ENCODE measurements at places on chromosomes 7 and 10. TPM values are rescaled to one million over a fixed set of nuclear protein-coding genes. Genes with fewer than 3 reads are reported as not detected.

- no peak for DNase-seq
Observed at GRCh38 chr7:129800901-129801300, 151.9 kb downstream of the UBE2H start.

DNA sequence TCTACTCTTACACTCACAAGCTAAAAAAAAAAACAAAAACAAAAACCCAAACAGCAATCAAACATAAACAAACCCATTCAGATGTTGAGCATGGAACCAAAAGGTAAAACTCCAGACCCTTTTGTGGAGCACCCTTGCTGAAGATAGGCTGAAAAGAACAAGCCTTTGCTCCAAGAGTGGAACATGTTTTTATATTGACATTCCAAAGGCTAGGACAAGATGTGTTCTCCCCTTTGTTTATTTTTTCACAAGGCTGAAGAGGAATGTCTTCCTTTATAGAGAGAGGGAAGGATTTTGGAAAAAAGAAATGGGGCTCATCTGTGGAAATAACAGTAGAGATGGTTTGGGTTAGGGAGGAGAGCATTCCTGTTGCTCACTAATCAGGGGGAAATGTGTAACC lies 87.2 kb upstream of the ELMO1 start:
- DNase-seq, result no peak

DNA sequence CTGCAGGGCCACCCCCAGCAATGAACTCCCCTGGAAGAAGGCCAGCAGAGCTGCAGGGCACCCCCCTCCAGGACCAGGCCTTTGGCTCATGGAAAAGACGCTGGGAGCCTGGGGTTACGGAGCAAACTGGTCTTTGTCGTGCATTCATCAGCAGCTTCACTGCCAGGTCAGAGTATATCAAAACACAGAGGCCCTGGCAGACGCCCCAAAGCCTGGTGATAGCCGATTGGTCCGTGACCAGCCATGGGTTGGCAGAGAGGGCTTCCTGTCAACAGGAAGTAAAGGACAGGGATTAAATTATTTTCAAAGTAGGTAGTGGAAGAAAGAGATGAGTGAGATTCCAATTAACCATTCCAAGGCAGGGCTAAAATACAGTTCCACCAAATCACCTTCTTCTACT lies 9.0 kb downstream of the PRKAG2 start:
- DNase-seq, result no peak

Gene RELN
- total RNA-seq, result 7.5 TPM

- no peak for DNase-seq
Observed at GRCh38 chr10:9608602-9609001, 1409.1 kb upstream of the CELF2 start.

GRCh38 chr7:149228831-149229471 lies 10.5 kb upstream of the ZNF212 start:
- no peak for DNase-seq

DNA sequence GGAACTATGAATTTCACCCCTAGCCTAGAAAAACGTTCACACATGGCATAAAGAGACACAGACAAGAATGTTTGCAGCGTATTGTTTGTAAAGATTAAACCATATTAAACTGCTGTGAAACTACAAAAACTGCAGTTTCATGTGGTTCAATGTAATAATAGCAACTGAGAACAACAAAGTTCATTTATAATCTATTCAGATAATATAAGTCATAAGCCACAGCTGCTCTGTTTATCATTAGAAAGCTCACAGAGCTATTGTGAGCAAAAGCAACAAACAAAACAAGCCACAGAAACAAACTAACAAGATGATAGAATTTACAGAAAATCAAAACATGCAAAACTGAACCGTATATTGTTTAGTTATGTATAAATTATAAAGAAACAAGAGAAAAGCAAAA lies 113.5 kb downstream of the AHR start:
- DNase-seq, result no peak

Gene SH2D4B
- total RNA-seq, result not detected

DNA sequence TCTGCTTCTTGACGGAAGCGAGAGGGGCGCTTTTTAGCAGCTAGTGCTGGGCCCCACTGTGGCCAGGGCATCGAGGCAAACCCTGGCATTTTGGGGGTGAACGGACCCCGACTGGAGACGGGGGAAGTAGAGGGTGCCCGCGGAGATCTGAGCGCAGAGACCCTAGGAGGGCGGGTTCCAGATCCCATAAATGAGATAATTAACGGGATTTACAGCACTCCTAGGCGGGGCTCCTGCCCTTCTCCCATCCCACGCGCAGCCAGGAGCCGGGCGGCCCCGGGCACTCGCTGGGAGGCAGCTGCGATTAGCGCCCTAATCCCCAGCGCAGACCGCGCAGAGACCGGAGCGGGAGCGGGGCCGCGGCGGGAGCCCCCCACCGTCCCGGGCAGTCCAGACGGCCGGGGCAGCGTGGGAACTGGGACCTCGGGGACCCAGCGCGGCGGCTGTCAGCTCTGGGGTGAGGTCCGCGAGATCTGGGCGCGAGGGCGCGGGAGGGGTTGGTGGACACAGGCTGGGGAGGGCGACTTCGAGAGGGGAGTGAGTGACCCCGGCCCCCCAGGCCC lies 735 bp downstream of the JCAD start:
- no peak for DNase-seq

DNA sequence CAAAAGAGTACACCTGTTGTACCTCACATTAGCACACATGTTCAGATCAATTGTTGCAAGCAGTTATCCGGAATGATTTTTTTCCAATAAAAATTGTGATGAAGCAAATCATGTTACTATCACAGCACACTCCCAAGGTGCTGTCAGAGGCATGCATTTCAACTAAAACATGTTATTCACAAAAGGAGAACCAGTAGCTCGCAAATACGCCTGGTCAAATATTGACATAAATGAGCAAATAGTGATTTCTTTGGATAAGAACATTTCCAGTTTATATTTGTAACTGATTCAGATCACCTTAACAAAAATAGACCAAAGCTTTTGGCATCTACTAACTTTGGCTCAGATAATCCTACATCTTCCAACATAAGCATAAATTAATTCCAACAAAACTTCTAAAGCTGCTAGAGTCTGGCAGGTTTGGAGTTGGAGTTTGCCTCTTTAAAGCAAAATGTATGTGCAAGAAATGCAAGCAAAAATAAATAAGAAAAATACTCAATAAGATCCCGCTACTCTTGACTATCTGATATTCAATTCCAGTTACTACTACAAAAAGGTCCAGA lies 208.0 kb downstream of the SFMBT2 start:
- no peak for DNase-seq

DNA sequence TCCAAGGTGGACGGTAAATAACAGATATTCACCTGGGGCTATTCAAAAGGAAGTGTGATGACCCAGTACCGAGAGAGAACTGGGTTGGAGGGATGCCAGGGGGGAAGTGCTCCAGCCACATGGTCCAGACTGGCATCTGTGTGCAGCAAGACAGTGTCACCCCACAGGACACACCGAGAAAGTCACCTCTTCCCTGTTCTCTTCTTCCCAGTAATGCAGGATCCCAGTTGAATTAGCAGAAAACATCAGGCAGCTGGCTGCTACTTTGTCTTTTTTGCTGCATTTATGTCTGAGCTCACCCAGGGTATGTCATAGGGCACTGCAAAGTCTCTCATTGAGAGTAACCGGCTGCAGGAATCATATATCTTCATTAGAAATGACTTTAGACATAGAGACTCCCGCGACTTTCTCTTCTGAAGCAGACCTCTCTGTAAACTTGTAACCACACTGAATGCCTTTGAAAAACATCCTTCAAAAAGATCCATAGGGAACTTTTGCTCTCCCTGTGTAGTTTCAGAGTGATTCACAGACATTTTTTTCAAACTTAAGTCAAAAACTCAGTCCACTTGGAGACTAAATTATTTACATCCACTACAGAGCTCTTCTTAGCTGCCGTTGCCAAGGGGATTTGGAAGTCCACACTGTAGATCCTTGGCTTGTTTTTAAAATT lies 609.0 kb upstream of the DPP6 start:
- no peak for DNase-seq

- DNase-seq, result no peak
Observed at GRCh38 chr10:133325440-133326222, 11.1 kb downstream of the CALY start.

Gene SPRN
- total RNA-seq, result 0.71 TPM

DNA sequence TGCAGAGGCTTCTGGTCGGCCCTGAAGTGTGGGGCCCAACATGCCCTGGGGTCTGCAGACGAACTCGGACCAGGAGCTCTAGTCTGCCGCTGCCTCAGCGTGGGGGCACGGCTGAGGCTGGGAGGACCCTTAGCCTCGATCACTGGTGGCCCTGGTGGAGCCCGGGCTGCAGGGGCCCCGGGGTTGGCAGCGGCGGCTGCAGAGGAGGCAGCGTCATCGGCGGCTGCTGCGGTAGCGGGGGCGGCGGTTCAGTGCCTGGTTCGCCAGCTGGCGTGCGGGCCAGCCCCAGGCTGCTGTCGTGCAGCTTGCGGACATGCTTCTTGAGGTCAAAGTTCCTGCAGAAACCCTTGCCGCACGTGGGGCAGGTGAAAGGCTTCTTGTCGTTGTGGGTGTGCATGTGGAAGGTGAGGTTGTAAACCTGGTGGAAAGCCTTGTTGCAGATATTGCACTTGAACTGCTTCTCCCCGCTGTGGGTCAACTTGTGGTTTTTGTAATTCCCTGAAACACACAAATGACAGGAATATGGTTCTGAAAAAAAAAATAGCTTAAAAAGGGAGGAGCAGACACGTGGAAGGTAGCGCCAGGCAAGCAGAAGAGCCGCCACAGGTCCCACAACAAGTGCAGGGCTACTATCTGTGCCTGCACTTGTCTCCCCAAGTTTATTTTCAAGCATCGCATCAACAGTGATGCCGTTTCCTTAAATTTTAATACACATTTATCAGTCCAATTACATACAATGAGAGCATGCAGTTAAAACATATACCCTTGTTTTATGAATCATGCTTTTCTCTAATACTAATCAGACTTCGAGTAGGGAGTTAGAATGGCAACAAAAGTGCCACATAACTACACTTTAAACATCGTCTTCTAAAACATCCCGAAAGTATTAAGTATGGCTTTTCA lies 2.4 kb downstream of the FEZF1 start:
- DNase-seq, result no peak

- no peak for DNase-seq
Observed at GRCh38 chr7:97015756-97016380, 8.8 kb downstream of the DLX5 start.

GRCh38 chr7:155166108-155166507 lies 96.0 kb downstream of the HTR5A start:
- no peak for DNase-seq

GRCh38 chr10:124019886-124020797 lies 73.3 kb downstream of the CHST15 start:
- no peak for DNase-seq

Gene SRRM3
- 1.6 TPM for total RNA-seq

GRCh38 chr7:121126801-121127534 lies 138.5 kb downstream of the CPED1 start:
- no peak for DNase-seq

DNA sequence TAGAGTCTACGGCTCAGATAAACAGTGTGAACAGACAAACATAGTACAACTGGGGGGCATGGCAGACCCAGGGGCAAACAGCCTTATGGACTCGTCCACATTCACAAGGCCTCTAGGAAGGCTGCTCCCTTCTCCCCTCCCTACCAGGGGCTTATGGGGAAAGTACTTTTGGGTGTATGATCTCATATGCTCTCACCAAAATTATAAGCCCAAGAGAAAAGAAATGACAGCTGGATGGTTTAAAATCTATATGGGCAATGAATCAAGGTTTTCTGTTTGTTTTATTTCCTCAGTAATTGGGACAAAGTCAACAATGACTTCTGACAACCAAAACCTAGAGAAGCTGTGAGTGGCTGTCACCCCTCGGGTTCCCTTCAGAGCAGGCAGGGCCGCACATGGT lies 144.4 kb downstream of the PKD1L1 start:
- DNase-seq, result no peak

- no peak for DNase-seq
Observed at GRCh38 chr10:70671619-70672164, 614 bp upstream of the ADAMTS14 start.

Gene FAM131B
- total RNA-seq, result 6.8 TPM

DNA sequence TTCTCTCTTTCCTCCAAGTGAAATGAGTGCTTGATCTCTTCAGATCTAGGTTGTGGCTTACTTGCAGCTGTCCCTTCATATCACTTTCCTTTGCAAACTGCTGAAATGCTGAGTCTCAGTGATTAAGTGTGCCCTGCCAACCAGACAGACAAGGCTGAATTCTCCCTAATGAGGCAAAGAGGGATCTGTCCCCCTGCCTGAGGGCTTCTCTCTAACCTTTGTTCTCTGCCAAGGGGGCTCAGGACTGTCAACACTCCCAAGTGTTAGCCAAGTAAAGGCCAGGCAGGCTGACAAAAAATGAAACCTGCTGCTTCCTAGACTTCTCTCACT lies at the start of gene MSS51:
MSS51 (minus strand) TSS at position 24 of the 330 bp plus-strand sequence. CDS start 5,277 bp downstream, outside the sequence.
- DNase-seq, result no peak

Gene LRRN3
- total RNA-seq, result 0.41 TPM

DNA sequence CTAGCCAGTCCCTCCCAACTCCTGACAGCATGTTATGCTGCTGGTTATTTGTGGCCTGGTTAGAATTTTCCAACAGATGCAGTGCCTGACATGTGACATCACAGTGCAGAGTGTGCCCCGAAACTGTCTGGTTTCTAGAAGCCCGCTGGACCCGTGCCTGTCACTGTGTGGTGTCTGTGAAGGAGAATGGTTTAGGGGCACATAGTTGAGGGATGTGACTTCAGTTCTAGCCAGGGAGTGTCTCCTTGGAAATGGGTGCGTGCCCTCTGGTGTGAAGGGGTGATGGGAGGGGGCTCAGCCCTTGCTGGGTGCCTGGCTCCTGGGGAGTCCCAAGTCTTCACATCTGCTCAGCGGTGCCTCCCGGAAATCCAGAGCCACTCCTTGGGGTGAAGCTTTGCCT lies 303.6 kb downstream of the GLRX3 start:
- no peak for DNase-seq

Gene SPDYE11
- total RNA-seq, result not detected

DNA sequence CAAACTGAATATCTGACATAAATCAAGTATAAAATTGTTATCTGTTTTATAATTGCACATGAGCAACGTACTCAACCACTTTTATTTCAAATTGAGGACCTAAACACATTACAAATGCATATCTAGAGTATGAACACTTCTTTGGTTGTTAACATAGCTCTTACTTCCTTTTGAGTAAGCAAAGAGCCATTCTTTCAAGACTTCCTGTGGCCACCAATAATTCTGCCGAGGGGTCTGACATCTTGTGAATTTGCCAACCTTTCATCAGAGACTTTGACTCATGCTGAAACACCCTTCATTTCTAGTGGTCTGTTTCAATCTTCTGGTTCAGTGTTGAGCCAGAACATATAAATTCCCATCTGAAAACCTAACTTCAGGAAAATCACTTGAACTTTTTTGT lies 59.4 kb downstream of the CDK14 start:
- DNase-seq, result no peak

DNA sequence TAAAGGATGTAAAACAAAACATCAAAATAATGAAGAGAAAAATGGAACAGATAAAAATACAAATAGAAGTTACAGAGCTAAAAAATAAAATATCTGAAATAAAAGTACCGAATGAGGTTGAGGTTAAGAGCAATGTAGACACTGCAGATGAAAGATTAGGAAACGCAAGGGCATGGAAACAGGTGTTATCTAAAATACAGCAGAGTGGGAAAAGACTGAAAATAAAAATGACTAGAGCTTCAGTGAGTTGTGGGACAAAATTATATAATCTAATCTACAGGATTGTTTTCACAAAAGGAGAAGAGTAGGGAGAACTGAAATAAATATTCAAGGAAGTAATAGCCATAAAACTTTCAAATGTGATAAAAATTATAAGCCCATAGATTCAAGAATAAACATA lies 123.8 kb downstream of the PTEN start:
- no peak for DNase-seq

Gene GNAI1
- 98.9 TPM for total RNA-seq

- DNase-seq, result no peak
Observed at GRCh38 chr7:151167197-151167961, at the start of gene GBX1. GBX1 (minus strand) TSS chr7:151167694; CDS start chr7:151167548, 146 bp downstream.
